ENCODE measurements at places on chromosomes 5 and 9.

DNA sequence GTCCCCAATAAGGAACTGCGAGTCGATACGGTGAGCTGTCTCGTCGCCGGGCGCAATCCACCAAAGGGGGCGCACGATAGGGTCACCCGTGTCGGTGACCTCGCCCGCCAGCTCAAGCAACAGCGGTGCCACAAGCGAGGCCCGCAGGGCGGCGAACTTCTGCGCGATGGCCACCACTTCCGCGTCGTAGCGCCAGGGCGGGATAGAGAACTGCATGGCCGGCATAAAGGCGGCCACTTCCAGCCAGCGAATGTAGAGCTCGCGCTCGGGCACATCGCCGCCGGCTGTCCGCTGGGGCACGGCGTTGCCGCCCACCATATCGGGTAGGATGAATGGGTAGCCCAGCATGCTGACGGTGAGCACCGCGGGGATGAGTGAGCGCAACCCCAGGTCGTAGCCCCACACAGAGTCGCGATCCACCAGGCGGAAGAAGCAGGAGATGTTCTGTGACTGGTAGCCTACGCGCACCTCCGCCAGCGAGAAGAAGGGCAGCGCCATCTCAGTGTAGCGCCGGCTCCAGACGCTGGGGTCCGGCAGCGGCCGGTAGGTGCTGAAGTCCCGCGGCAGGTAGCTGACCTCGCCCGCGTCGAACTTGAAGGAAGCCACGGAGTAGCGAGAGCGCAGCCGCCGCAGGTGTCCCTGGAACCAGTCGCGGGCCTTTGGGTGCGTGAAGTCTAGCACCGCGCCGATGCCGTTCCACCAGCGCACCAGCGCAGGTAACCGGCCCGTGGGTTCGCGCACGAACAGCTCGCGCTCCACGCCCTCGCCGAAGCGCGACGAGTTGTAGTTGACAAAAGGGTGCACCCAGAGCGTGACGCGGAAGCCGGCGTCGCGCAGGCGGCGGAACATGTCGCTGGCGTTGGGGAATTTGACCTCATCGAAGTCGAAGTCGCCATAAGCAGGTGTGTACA lies 5.5 kb downstream of the MYORG start:
- no peak for DNase-seq

DNA sequence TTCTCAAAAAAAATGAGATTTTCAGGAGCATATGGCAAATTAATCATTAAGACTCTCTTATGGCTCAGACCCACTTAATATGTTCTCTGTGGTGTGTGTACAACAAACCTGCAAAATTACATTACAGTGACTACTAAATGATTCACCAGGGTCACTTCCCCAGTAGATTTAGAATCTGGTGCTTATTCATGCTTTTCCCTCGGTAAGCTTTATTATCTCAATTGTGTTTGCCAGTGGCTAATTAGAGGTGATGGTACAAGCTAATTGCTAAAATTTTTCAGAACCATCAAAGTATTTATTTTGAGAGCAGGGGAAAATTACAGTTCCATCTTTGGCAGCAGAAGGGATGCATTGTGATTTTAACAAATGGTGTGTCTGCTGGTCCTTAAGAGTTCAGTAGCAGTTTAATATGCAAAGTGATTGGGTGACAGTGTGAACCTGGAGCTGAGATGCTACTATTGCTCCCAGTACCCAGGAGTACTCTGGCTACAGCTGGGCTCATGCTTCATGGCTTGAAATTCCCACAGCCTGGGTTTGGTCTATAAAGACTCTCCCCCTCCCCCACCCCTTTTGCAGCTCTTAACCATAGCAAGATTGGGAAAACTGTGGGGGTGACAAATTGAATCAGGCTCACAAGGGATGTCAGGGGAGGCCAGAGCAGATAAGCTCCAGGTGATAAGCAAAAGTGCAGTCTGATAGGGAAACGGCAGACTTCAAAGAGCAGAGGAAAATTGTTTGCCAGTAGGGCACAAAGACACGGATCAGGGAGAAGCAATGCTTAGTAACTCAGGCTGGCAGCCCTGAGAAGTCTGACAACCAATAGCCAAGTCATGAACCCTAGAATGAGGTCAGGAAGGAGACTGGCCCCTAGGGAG lies 92.8 kb upstream of the RAD23B start:
- peak; percentile 74 for DNase-seq

DNA sequence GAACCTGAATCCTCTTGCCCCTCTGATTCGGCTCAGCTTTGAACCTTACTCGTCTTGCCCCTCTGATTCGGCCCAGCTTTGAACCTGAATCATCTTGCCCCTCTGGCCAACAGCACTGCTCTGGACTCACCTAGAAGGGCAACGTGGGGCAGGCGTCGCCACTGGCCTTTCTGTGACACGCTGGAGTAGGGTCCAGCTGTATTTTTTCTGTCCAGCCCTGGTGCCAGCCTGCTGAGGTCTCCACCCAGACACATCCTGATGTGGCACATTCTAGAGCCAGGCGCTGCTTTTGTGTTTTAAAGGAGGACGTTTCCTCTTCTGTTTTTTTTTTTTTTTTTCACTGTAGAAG lies 15.2 kb upstream of the CPEB4 start:
- no peak for DNase-seq

GRCh38 chr5:72505539-72506157 lies 1.6 kb downstream of the ZNF366 start:
- no peak for DNase-seq

DNA sequence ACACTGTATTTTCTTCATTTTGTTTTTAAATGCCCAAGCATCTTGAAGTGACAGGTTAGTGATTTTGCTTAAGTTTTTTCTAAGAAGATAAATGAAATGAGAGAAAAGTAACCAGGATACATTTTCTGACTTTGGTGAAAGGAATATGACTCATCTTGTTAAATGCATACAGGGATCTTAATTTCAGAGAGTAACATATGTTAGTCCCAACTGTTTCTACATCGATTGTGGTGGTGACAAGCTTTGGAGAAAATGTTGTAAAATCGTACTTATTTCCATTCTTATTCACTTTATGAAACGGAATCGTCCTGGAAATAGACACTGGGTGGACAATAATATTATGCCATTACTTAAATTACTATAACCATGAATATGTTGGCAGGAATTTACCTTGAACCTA lies 107.5 kb downstream of the KCNN2 start:
- no peak for DNase-seq

GRCh38 chr5:164048359-164048926 lies 543.0 kb downstream of the MAT2B start:
- no peak for DNase-seq

GRCh38 chr9:137762414-137763061 lies 115.0 kb upstream of the CACNA1B start:
- DNase-seq: no peak

- DNase-seq: no peak
Measured at GRCh38 chr5:144333336-144333920, 162.8 kb downstream of the KCTD16 start.

DNA sequence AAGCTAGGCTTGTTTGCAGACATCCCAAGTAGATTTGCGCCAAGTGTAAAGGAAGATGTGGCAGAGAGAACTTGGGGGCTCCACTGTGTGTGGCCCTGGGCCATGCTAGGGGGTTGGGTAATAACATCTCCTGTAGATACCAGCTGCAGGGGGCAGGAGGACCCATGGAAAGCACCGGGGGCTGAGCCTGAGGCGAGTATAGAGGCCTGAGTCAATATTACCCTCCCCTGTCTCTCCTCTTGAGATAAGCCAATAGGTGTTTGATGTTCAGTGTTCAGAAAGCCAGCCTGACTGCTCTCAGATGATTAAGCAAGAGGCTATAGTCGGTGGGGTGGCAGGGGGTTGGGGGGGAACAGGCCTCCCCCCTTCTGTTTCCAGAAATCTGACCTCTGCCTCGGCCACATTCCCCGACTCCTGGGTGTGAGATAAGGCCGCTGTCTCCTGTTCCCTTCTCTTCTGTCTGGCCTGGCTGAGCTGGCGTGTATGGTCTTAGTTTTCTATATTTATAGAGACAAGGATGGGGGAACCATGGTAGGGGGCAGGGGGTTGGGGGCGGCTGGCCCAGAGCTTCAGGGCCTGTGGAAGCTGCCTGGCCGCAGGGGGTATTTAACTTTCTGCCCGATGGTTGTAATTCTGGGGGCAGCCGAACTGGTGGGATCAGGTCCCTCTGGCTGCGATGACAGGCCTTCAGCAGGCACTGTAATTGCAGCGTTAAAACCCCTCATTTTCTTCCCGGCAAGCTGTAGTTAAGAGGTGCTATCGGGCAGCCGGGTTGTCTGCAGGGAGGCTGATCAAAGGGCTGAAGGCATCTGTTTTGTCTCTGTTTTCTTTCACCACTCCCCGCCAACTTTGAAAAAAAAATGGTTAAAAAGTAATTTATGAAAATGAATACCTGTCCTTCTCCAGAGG lies 292.0 kb downstream of the NSG2 start:
- DNase-seq: no peak

GRCh38 chr9:80560976-80561375 lies 989.2 kb downstream of the TLE4 start:
- no peak for DNase-seq

All from astrocyte (in vitro differentiated cells and primary cell).